ENCODE measurements at places on chromosomes 3 and 15.

- no peak for DNase-seq
These were observed 33.0 kb upstream of the ADCY5 start for GRCh38 chr3:123481722-123482457.

- no peak for DNase-seq
These were observed 20.9 kb downstream of the SMAD6 start for GRCh38 chr15:66722757-66723540.

DNA sequence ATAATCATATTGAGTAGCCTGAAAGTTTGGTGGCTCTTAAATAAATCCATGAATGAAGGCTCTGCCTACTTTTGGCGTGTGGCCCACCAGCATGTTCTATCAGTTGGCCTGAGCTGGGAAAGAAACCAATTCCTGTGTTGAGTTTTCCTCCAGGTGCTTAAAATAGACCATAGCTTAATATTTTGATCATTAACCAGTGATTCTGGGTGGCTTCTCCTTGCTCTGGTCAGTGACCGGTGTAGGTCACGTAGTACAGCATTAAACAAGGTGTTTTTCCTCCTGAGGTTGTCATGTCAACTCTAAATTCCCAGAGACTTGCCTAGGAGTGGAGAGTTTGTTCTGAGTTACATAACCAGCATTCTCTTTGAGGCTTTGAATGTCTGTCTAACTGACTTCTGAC is 1.3 kb downstream of the HHLA2 start:
- no peak for DNase-seq

- DNase-seq = no peak
These were observed 89.1 kb downstream of the TPRG1 start for GRCh38 chr3:189260556-189261493.

GRCh38 chr3:184954251-184954650 is 142.3 kb downstream of the VPS8 start:
- DNase-seq = no peak

DNA sequence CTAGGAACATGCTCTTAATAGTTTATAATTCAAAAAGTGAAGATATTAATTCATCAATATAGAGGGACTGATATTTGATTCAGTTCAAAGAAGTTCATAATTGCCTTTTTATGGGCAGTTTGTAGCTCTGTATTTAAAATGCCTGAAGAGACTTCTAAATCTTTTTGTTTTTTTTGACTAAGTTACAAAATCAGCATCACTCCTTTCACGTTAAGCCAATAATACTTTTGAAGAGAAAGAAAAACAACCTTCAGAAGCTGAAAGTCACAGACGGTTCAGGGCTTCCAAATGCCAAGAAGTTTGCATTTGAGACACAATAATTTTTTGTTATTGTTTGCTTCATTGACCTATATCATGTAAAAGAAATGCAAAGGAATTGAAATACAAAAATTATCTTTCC is 394.6 kb upstream of the NR2F2 start:
- no peak for DNase-seq

GRCh38 chr3:140440446-140440845 is 237.4 kb upstream of the TRIM42 start:
- no peak for DNase-seq

DNA sequence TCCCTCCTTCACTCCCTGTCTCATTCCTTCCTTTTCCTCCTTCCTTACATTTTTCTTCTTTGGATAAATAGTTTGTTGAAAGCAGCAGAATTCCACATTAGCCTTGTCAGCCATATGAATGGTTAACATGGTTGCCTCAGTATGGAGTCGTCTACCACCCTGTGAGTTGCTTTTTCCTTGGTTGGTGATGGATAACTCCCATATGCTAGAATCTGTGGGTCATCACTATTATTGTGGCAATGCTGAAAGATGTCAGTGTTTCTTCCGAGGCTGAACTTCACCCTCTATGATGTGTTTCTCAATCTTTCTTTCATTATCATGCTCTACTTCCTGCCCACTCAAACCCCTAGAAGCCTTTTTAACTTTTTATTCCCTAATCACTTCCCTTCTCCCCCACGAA is 481.8 kb upstream of the KCNMB2 start:
- DNase-seq = no peak

GRCh38 chr15:66832664-66833063 is 130.6 kb downstream of the SMAD6 start:
- DNase-seq = no peak

GRCh38 chr3:181629029-181629428 is 82.7 kb upstream of the SOX2 start:
- DNase-seq = no peak

DNA sequence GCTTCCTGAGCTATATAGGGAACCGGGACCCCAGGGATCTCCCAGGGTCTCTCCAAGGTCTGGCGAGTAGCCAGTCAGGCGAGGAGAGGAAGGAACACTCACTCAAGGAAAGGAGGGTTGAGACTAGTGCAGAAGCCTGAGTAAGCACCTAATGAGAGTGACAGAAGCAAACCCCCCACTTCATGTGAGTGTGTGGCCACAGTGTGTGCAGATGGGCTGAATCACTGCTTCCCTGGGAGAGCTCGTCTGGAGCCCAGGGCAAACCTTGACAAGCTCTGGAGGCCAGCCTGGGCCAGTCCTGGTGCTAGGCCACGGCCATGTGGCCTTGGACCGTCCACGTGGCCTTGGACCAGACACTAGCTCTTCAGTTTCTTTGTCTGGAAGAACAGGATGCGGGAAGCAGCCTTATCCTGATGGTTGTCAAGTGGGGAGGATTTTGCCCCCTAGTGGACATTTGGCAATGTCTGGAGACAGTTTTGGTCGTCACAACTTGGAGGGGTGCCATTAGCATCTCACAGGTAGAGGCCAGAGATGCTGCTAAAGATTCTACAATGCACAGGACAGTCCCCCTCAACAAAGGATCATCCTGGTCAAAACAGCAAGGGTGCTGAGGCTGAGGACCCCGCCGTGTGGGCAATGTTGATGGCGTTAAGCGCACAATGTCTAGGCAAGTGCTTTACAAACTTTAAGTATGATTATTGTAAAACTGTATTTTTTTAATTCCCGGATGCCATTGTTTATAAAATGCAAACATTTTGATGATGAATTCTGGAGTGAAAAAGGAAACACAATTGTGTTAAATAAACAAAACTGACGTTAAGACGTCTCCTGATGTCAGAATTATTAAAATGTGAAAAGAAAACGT is 34.8 kb upstream of the CTSH start:
- DNase-seq = peak; percentile 57

GRCh38 chr15:67998599-67999133 is 55.4 kb upstream of the PIAS1 start:
- DNase-seq = no peak

GRCh38 chr15:85581495-85581894 is 201.1 kb downstream of the AKAP13 start:
- DNase-seq = peak; percentile 63

- DNase-seq = peak; percentile 12
These were observed 603 bp downstream of the SCAPER start for GRCh38 chr15:76904461-76905012.
